ENCODE measurements at places on chromosomes 3 and 15. TPM values are rescaled to one million over a fixed set of nuclear protein-coding genes. Genes with fewer than 3 reads are reported as not detected.

SCAANT1 gene
- total RNA-seq: not detected

RHCG gene
- total RNA-seq: 4.1 TPM

HEXA gene
- 30.6 TPM for total RNA-seq

RYR3 gene
- 21.2 TPM for total RNA-seq

OR5K2 gene
- not detected for total RNA-seq

CYP19A1 gene
- total RNA-seq: 1.2 TPM

CORO2B gene
- total RNA-seq: 19.2 TPM

KNG1 gene
- total RNA-seq: not detected

EPHB1 gene
- 16.7 TPM for total RNA-seq

NCEH1 gene
- 4.9 TPM for total RNA-seq

SNURF gene
- total RNA-seq: 34.2 TPM

SFMBT1 gene
- total RNA-seq: 22.8 TPM

GRCh38 chr3:7543294-7543880 is 682.5 kb downstream of the GRM7 start:
- no peak for DNase-seq

DNA sequence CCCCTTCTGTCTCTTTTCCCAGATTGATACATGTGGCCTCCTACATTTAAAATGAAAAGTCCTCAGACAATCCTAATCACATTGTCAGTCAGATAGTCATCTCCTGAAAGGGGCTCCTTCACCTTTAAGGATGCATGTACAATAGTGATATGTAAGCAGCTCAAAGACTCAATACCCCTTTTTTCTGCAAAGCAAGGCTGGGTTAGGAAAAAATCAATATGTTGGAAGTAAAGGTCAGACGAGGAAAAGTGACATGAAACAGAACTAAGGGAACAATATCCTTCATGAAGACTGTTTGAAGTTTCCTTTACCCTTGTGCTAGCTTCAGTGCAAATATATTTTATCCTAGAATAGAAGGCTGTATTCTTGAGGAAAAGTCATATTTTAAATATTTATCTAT is 539.3 kb downstream of the NR2F2 start:
- no peak for DNase-seq

GRCh38 chr3:79314962-79315361 is 452.8 kb downstream of the ROBO1 start:
- no peak for DNase-seq

GRCh38 chr3:64848822-64849221 is 161.0 kb upstream of the ADAMTS9 start:
- DNase-seq: no peak

- DNase-seq: no peak
Observed at GRCh38 chr15:43991206-43991605, 164.4 kb downstream of the WDR76 start.

DNA sequence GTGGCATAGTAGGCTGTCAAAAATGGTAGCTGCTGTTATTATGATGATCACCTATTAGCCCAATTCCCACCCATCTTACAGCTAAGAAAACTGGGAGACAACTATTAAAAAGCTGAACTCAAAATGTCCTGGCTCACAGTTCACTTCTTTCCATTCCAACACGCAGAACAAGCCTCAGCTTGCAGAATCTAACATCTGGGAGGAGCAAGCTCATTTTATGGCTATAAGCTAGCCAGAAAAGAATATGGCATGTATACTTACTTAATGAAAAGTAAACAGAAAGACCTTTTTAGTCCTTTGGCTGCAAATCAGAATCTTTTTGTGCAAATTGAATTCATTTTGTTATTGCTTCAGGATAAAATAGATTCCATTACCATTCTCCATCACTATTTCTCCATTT is 34.8 kb upstream of the CFAP20DC start:
- DNase-seq: no peak

- no peak for DNase-seq
Observed at GRCh38 chr15:65918357-65918920, 49.1 kb downstream of the RAB11A start.

DNA sequence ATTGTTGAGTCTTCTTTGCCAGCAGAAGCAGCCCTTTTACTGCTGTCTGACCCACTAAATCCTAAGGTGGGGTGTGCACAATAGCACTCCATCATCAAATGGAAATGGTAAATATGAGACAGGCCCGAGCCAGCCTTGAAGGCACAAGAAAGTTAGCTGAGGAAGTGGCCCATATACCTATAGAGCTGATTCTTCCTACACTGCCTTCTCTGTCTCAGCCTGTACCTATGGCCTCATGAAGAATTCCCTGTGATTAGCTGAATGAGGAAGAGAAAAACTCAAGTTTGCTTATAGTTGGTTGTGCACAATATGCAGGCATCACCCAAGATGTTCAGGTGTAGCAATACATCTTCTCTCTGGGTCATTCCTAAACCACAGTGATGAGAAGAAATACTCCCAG is 31.7 kb upstream of the XCR1 start:
- DNase-seq: no peak

DNA sequence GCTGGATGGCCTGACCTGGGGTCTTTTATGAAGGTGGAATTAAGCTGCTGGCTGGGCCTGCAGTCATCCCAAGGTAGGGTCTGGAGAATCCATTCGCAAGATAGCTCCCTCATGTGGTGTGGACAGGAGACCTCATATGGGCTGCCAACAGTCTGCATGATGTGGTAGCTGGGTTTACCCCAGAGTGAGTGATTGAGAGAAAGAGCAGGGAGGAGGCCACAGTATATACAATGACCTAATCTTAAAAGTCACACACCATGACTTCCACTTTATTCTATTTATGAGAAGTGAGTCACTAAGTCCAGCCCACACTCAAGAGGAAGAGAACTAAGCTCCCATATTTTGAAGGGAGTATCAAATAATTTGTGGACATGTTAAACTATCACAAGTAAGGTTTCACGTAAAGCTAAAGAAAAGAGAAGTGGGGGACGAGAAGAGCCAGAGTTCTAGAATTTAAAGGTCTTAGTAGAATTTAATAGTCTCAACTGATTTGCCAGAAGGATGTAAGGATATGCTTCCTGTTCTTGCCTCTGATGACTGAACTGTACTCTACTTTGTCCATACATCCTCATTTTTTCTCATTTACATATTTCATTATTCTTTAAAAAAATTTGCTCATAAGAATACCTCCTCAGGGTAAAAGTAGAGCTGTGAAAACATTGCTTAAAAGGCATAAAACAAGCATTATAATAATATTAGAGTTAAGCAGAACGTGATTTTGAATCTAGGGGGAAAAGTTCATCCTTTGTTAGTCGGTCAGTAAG is 184.4 kb downstream of the PEX5L start:
- no peak for DNase-seq

DNA sequence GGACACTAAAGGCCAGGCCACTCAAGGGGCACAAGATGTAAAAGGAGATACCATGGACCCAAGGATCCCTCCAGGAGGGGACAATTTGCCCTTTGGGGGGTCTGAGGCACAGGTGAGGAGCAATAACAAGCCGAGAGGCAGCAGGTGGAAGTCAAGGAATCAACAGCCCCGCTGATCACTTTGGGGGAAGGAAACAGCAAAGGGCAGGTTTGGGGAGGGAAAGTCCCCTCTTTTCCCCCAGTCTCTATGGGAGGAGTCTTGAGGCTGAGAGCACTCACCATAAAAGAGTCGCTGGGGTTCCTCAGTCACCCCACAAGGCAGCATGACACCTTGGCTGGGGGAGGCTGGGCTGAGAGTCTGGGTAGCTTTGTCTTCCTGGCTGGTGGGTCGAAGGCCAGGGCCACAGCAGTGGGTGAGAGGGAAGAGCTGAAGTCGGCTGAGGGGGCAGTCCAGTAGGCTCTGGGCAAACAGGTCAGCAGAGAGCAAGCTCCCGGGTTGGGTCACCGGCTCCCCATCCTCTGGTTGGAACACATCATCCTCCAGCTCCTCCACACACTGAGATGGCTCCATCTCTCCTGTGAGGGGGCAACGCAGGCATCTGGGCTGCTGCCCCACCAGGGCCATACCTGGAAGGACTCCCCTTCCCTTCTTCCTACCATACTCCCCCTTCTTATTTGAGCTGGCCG is 3.0 kb downstream of the BMF start:
- DNase-seq: no peak

DNA sequence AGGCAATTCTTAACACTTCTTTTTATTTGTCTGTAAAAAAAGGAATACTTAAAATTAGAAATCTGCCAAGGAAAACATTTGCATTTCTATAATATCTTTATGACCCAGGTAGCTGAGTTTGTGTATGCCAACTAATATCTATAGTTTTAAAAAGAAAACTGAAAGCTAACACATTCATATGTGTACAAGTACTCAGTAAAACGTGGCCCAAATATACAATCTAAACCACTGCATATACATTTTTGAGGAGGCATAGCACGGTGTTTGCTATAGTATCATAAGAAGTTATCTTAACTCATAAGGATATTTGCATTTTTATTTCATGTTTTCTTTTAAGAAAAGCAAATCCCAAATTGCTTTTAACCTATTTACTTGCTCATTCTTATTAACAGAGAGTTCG is 172.7 kb downstream of the ZBTB20 start:
- no peak for DNase-seq

DNA sequence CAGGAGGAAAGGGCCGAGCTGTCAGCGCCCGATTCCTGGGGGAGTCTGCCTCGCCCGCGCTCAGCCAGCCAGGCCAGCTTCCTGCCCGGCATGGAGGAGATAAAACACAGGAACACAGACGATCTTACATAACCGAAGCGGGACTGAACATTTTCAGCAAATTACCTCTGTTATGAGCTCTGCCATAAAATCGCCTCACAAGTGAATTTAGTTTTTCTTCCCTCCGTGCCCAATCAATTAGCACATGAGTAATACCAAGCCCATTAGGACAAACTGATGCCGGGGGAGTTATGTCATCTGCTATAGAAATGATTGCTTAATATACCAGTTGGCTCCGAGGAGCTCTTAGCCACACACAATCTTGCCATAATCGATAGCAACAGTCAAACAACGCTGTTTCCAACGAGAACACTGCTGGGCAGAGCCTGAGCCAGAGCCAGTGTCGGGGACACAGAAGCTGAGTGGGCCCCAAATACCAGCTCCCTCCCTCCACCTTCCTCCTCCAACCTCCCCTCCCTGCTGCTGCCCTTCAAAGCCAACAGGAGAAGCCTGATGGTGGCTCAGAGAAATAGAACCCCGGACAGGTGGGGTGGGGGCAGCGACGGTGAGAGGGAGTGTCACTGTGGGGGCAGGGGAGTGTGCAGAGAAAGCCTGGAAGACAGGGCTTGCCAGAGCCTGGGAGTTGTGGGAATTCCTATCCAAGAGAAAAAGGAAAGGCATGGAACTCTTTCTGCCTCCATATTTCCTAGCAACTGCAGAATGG is 279.4 kb upstream of the TLE3 start:
- DNase-seq: peak; percentile 61

GRCh38 chr3:52874160-52874701 is 23.1 kb downstream of the STIMATE start:
- no peak for DNase-seq

- DNase-seq: no peak
Observed at GRCh38 chr3:6125520-6125919, 735.4 kb upstream of the GRM7 start.

GRCh38 chr3:98519351-98519750 is 3.4 kb downstream of the CLDND1 start:
- no peak for DNase-seq
